Breast epithelium (tissue), 4 donors: ENCODE measurements at places on chromosomes 6 and 20.
A peak's percentile ranks its signal among the peaks of the same experiment; 100 is the strongest.

- no peak for DNase-seq
Observed at GRCh38 chr6:99306341-99306740, 43.1 kb downstream of the FAXC start.

- no peak for DNase-seq
Observed at GRCh38 chr6:8831366-8832152, 396.2 kb upstream of the SLC35B3 start.

- DNase-seq, result no peak
Observed at GRCh38 chr20:11031300-11031699, 357.5 kb upstream of the JAG1 start.

GRCh38 chr20:16692009-16692408 is 37.8 kb upstream of the SNRPB2 start:
- no peak for DNase-seq

DNA sequence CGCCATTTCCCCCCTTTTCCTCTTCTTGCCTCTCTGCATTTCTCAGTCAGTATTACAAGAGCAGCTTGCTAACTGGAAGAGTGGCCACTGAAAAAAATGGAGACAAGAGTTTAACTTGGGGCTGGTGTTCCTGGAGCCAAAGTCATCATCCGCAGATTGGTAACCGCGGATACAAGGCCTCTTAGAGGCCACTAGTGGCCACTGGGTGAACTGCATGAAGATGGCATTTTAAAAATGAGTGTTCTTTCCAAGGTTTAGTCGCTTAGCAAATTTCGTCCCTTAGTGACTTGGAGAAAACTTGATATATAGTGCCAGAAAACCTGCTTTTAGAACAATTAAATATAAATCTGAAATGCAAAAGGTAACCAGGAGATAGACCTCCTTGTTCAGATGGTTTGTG is 4.8 kb downstream of the F13A1 start:
- DNase-seq, result peak; percentile 19

DNA sequence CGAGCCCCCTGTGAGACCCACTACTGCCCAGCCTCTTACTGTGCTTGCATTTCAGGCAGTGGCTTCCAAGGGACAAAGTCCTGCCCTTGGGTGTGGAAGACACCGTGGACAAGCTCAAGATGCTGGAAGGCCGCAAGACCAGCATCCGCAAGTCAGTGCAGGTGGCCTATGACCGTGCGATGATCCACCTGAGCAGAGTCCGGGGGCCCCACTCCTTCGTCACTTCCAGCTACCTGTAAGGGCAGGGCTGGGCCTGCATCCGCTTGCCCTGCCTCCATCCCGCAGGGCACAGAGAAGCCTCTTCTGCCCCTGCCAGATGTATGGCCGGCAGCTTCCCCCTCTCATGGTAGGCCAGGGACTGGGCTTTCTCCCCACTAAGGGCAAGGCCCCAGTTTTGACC is 33.8 kb downstream of the BRPF3 start:
- DNase-seq, result no peak
